ENCODE measurements at places on chromosomes 4 and X. TPM values are rescaled to one million over a fixed set of nuclear protein-coding genes. Genes with fewer than 3 reads are reported as not detected.

C4orf50 gene
- 0.52 TPM for total RNA-seq

CXCL10 gene
- 6.5 TPM for total RNA-seq

DNA sequence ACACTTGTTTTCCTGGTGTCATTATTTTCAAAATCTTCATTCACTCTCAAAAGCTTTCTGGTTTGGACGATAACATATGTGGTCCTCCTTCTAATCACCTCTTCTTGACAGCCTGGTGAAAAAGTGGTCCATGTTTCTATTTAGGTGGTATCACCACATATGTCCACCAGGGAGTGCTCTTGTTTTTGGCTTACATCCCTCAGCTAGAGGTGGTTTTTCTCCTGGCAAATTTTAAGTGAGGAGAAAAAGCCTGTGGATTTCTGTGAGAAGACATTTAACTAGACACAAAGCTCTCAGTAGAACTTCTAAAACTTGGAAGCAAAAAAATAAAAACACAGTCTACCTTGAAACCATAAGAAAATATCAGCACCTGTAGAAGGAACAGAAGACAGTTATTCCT, 58.0 kb upstream of the FRMPD4 start:
- H3K36me3 ChIP-seq, result no peaks in the 10 kb centered on the region
- peaks cover 3% of the 10 kb centered on the region for H3K27me3 ChIP-seq
- no peak for DNase-seq

GRCh38 chrX:150773634-150774033, 80.4 kb downstream of the MTMR1 start:
- H3K27ac ChIP-seq, result no peak overlapping the region
- DNase-seq, result no peak
- H3K4me1 ChIP-seq, result no peaks in the 10 kb centered on the region
- no peaks in the 10 kb centered on the region for H3K27me3 ChIP-seq

GRCh38 chr4:78811034-78811433, 34.9 kb downstream of the BMP2K start:
- H3K4me3 ChIP-seq, result no peak overlapping the region
- peaks cover 4% of the 10 kb centered on the region for H3K4me1 ChIP-seq
- H3K36me3 ChIP-seq, result peaks cover 29% of the 10 kb centered on the region
- DNase-seq, result no peak

DNA sequence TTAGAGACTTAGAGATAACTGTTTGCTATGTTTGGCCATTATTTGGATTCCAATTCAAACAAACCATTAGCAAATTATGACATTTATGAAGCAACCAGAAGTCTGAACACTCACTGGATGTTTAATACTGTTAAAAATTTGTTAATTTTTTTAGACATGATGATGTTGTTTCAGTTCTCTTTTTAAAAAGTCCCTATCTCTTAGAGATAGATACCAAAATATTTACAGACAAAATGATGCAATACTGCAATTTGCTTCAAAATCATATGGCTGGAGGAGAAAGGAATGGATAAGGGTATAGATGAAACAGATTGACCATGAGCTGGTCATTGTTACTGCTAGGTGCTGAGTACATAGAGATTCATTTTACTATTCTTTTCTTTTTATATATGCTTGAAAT, 534.6 kb downstream of the BCOR start:
- no peaks in the 10 kb centered on the region for H3K36me3 ChIP-seq
- no peaks in the 10 kb centered on the region for H3K27me3 ChIP-seq
- no peak for DNase-seq

- H3K4me3 ChIP-seq, result no peak overlapping the region
- no peak overlapping the region for H3K27ac ChIP-seq
- H3K36me3 ChIP-seq, result no peaks in the 10 kb centered on the region
- no peaks in the 10 kb centered on the region for H3K4me1 ChIP-seq
Observed at GRCh38 chr4:72858328-72858727, 211.2 kb downstream of the COX18 start.

DNA sequence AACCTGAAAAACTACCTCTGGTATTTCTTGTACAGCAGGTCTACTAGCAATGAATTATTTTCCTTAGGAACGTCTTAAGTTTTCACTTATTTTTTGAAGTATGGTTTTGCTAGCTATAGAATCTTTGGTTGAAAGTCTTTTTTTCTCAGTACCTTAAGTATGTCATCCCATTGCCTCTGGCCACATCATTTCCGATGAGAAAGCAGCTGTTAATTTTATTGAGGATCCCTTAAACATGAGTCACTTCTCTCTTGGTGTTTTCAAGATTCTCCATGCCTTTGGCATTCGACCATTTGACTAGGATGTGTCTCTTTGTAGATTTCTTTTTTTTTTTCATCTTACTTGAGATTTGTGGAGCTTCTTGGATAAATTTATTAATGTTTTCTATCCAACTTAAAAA, 803.8 kb upstream of the AMOT start:
- no peak for DNase-seq
- H3K4me3 ChIP-seq, result no peak overlapping the region
- H3K4me1 ChIP-seq, result no peaks in the 10 kb centered on the region
- no peaks in the 10 kb centered on the region for H3K36me3 ChIP-seq
- H3K27me3 ChIP-seq, result no peaks in the 10 kb centered on the region
- no peak overlapping the region for H3K27ac ChIP-seq

DNA sequence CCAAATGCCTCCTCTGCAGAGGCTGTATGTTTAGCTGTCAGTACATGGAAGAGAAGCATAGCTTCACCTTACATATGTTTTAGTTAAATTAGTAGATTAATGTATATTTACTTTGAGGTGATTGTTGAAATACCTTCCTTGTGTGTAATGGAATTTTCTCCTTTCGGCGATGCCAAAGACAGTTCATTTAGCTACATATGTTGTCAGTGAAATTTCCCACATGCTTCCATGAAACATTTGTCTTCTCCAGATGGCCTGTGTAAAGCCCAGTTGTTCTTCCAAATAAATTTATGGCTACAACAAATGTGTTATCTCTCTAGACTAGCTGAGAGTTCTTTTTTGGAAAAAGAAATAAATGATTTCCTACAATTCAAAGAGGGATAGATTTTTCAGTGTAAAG, 95.2 kb downstream of the GPAT3 start:
- no peaks in the 10 kb centered on the region for H3K36me3 ChIP-seq
- no peak overlapping the region for H3K4me3 ChIP-seq
- no peaks in the 10 kb centered on the region for H3K4me1 ChIP-seq
- no peak for DNase-seq

DNA sequence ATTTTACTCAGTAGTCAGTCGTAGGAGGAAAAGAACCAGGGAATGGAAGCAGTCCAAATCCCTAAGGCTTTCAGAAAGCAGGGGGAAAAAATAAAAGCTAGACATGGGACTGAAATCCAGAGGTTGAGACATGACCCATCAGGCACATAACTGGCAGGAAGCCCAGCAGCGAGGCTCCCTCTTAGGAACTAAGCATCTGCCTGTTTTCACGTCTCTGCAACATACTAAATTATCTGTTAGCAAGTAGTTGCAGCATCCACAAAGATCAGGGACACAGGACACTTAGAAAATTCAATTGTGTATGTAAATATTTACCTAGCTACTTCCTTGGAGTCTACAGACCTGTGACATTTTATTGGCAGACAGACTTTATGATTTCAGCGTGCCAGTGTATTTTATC, 118.0 kb upstream of the EDNRA start:
- no peaks in the 10 kb centered on the region for H3K4me1 ChIP-seq
- no peak overlapping the region for H3K4me3 ChIP-seq
- peaks cover 4% of the 10 kb centered on the region for H3K27me3 ChIP-seq
- H3K36me3 ChIP-seq, result no peaks in the 10 kb centered on the region
- DNase-seq, result no peak
